ENCODE measurements at places on chromosomes 13 and 19.

DNA sequence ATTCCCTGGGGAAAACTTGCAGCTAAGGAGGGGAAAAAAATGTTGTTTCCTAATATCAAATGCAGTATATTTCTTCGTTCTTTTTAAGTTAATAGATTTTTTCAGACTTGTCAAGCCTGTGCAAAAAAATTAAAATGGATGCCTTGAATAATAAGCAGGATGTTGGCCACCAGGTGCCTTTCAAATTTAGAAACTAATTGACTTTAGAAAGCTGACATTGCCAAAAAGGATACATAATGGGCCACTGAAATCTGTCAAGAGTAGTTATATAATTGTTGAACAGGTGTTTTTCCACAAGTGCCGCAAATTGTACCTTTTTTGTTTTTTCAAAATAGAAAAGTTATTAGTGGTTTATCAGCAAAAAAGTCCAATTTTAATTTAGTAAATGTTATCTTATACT, 33.6 kb downstream of the TNFSF11 start:
- no peak for DNase-seq

GRCh38 chr13:80955501-80955900, 614.6 kb upstream of the SPRY2 start:
- no peak for DNase-seq

DNA sequence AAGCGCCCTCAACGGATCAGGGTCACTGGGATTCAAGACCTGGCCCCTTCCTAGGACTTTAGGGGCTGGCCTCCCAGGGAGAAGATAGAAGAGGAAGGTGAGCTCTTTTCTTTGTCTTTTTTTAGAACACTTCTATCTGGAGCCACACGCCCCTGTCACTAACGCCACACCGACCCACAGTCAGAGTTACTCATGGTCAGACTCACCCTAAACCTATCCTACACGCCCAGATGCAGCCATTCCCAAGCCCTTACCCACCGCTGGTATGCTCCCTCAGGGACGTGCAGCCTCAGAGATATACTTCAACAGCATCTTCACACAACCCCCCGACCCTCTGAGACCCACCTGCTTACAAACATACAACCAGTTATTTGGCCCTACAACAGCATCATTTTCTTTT, 29.9 kb upstream of the MUC16 start:
- no peak for DNase-seq

DNA sequence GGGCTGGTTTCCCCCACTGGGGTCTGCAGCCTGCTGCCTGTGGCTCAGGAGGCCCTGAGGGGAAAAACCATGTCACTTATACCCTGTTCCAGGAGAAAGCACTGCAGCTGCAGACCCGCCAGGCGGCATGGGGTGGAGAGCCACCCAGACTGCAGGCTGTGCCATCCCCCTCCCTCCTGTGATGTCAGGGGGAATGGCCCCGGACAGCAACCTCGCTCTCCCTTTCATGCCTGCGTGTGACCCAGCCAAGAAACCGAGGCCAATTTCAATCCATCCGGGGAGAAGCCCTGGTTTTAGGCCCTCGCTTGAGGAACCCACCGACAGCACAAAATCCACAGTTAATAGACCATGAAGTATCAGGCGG, 37.2 kb upstream of the MATK start:
- DNase-seq: no peak

- no peak for DNase-seq
Measured at GRCh38 chr13:76929320-76929719, 19.0 kb upstream of the ACOD1 start.

DNA sequence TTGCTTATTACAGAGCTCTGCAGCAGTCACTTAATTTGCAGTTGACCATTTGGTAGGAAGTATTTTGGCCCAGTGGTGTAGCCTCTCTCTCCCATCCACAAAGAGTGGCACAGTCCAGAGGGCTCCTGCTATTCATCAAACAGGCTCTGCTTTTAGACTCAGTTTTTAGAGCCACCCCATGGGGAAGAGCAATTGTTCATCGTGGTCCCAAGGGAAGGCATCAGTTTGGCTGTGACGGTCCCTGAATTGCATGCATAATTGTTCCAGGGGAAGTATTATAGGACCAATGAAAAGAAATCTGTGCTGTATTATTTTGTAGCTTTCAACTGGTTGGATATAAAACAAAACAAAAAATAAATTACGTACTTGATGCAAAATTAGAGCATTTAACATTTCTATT, 799.0 kb downstream of the DACH1 start:
- DNase-seq: no peak

GRCh38 chr19:10295305-10295846, 5.6 kb downstream of the ICAM5 start:
- DNase-seq: peak; percentile 86

DNA sequence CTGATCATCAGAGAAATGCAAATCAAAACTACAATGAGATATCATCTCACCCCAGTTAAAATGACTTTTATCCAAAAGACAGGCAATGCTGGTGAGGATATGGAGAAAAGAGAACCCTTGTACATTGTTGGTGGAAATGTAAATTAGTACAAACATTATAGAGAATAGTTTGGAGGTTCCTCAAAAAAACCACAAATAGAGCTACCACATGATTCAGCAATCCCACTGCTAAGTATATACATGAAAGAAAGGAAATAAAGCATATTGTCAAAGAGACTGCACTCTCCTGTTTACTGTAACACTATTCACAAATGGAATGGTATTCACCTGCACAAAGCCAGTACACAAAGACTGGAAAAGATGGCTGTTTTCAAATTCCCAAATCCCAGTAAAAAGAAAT, 1233.7 kb downstream of the PCDH17 start:
- DNase-seq: no peak

- peak; percentile 56 for DNase-seq
Measured at GRCh38 chr19:2014731-2015607, 545 bp downstream of the BTBD2 start.

- DNase-seq: no peak
Measured at GRCh38 chr19:18503971-18504885, 17.6 kb downstream of the ELL start.

DNA sequence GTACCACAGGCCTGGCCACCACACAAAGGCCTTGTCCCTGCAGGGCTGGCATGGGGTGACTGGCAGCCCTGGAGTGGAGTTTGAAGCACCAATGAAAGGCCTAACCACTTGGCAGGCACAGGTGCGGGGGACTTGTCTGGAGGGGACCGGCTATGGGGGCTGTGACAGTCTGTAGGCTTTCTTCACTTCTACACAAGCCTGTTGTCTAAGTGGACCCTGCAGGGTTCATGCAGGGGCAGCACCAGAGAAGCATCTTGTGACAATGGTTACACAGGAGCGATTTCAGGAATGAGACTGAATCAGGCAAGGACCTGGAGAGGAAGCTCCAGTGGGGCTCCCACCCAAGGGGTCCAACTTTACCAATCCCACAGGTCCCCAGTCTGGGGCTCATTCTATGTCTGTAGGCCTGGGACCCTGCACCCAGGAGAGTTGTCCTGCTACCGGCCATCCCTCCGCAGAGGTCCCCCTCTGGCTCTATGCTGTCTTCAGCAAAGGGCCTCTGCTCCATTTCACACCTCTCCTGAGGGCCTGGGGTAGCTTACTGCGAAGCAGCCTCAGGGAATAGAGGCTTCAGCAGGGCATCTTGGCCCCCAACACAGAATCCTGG, 2.3 kb upstream of the ZNF837 start:
- DNase-seq: no peak

DNA sequence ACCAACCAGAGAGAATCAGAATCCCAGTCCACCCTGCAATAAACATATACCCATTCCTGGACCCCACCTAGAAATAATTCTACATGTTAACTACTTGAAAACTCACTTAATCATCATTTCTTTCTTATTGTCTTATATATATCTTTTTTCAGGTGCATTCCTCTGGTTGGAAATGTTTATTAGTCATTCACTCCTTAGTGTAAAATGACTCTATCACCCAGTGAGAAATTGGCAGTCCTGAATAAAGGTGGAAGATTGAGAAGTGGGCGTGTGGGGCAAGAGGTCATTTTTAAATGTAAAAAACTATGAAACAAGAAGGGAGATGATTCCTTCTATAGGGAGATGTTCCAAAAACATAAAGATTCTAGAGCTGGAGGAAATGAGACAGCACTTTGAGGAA, 101.2 kb upstream of the MBNL2 start:
- no peak for DNase-seq

DNA sequence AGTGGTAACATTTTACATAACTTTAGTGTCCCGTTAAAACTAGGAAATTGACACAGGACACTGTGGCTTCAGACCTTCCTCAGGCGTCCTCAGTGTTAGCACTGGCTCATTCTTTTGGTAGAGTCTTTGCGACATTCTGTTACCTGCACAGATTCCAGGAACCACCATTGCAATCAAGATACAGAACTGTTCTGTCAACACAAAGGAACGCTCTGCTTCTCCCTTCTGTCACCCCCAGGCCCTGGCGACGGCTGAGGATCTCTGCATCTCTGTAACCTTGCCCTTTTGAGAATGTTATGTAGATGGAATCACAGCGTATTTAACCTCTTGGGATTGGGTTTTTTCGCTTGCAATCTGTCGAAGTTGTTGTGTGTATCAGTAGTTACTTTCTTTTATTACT, 22.6 kb downstream of the KDM4B start:
- DNase-seq: no peak
